ENCODE measurements at places on chromosomes 16 and 17.
A peak's percentile ranks its signal among the peaks of the same experiment; 100 is the strongest.

DNA sequence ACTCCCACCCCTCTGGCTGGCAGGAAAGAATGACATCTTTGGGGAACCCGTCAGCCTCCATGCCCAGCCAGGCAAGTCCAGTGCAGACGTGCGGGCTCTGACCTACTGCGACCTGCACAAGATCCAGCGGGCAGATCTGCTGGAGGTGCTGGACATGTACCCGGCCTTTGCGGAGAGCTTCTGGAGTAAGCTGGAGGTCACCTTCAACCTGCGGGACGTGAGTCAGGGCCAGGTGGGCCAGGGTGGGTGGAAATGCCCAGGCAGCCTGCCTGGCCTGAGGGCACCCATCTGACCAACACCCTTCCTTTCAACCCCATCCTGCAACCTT is 8.1 kb upstream of the DCAF7 start:
- no peak for DNase-seq

- no peak for DNase-seq
Measured at GRCh38 chr17:72378414-72379390, 257.9 kb downstream of the SOX9 start.

DNA sequence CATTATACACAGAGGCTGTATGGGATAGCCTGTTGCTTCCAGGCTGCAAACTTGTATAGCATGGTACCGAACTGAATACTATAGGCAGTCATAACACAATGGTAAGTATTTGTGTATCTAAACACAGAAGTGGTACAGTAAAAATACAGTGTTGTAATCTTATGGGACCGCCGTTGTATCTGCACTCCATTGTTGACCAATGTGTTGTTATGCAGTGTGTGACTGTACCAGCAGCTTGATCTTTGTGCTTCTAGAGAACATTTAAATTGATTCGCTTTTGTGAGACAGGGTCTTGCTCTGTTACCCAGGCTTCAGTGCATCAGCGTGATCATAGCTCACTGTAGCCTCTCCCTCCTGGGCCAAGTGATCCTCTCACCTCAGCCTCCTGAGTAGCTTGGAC is 31.5 kb downstream of the WWOX start:
- no peak for DNase-seq

DNA sequence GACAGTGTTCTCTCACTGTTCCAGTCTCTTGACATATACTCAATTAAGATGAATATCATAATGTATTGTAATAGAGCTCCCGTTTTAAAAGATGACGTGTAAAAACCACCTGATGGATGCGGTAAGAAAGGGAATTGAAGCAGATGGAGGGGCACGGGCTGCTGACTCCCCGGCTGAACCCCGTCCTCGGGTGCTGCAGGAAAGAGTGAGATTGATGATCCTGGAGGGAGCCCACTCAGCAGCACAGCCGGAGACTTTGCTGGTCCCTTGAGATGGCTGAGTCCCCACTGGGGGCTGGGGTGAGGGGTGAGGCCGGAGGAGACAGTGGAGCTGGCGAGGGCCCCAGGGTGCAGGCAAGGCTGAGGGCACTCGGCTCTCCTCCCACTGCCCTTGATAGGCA is 217.4 kb downstream of the RPTOR start:
- no peak for DNase-seq

DNA sequence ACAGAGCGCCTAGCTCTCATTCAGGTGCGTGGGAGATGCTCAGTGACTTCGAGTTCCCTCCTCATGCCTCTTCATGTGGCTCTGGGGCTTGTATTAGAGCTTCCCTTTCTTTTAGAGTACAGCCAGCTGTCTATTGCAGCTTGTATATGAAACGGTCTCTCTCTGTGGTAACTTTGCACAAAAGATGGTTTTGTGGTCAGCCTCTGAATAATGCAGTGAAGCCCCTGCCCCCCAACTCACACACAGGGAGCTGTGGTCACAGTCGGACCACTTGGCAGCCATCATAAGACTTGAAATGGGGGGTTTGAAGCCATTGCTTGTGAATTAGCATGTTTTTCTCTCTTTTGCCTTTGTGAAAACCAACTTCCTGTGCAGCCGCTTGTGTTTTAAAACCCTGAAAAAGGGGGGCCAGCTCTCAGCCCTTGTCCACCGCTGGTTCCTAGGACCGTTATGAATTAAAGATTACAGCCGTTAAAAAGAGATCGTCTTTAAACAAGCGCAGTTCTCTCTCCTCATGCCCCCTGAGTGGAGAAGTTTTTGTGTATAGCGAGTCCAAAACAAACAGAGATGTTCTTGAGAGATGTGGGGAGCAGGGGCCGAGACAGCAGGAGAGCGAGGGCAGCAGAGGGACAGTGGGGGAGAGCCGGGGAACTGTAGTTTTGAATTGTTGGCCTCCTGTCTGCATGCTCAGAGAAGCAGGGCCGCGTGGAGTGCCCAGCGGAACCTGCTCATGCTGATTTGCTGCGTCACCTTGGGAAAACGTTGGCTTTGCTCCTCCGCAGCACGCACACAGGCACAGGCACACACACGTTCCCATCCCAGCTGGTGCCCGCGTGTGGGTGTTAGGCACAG is 199.0 kb downstream of the MSI2 start:
- DNase-seq: no peak

GRCh38 chr17:68441070-68441770 is 16.1 kb downstream of the WIPI1 start:
- peak; percentile 40 for DNase-seq

GRCh38 chr16:1775006-1775845 is 2.3 kb upstream of the MRPS34 start:
- DNase-seq: no peak

- DNase-seq: no peak
Measured at GRCh38 chr16:30755955-30756780, 5.7 kb downstream of the CFAP119 start.

Data from right lung (tissue), 10 donors.